Naive thymus-derived CD8-positive, alpha-beta T cell (primary cell): ENCODE measurements at places on chromosomes 2 and 18.

GRCh38 chr18:13889671-13890070 is 25.7 kb downstream of the MC2R start:
- no peak for DNase-seq

DNA sequence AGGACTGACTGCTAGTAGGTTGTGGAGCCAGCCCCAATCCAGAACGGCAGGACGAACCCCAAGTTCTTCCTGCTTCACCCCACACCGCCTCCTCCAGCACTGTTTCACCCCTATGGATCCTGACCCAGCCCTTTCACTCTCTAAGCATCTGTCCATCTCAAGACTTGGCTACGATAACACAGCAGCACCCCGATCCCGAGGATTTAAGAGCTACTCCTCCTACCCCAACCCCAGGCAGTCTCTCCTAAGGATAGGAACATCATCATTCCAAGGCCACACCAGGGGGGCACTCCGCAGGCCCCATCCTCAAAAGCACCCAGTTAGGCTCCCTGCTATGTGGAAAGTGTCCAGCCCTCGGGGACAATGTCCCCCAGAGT is 645 bp downstream of the KCTD18 start:
- DNase-seq = no peak

DNA sequence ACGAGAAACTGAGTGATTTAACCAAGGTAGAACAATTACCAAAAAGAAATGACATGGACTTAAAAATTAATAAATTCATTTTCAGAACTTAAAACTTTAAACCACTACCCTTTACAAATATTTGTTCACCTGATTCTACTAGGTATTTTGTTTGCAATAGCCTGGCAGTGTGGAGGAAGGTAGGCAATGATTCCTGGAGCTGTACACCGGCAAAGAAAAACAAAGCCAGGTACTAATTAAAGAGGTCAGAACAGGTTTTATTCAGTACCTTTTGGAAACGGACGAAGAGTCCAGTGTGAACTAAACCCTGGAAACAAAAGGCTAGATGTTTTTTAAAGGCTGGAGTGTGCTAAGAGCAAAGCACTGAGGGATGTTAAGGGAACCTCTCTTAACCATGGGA is 561.3 kb upstream of the FSHR start:
- no peak for DNase-seq

DNA sequence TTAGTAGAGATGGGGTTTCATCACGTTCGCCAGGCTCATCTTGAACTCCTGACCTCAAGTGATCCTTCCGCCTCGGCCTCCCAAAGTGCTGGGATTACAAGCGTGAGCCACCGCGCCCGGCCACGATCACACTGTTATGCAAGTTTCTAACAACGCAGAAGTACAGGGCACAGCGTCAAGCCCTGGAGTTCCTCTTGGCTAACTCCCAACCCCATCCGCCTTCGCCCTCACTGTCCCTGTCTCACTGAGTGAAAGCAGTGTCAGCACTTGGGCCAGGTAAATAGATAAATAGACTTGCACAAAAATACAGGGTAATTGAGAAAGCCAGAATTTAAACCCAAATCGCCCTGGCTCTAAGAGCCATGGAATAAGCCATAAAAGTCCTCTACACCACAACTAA is 111.7 kb downstream of the ACVR1 start:
- no peak for DNase-seq

DNA sequence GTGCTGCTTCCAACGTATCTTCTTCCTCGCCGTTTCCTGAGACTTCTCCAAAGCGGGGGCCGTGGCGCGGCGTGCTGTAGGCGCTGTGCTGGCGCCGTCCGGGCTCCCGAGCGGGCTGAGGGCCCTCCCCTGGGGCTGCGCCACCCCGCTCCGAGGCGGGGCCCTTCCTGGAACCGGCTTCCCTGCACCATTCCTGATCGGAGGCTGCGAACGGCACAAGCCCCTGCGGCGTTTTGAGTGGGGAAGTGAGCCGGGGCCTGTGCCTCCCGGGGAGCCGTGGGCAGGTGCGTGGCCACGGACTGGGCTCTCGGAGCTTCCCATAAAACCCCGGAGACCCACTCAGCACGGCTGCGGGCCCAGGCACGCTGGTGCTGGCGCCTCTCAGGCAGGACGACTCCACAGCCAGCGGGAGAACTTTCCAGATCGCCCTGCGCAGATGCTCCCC is 74.7 kb downstream of the PSMG2 start:
- DNase-seq = no peak

- DNase-seq = no peak
Observed at GRCh38 chr2:226155093-226155875, 644.3 kb downstream of the IRS1 start.

DNA sequence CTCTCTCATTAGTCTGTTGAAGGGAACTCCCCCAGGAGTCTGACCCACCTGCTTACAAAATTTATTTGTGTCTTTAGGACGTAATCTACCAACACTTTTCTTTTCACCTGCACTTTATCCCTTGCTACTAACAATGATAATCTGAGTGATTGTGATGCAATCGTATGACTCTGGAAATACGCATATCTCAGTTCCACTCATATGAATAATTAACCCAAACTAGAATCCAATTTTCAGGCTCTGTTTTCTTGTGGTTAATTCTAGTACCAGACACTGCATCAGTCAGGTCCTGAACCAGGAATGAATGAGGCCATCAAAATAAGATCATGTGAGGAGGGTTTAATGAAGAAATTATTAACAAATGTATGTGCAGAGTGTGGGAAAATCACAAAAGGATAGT is 158.4 kb upstream of the SRD5A2 start:
- no peak for DNase-seq

- no peak for DNase-seq
Observed at GRCh38 chr2:128405467-128405900, 86.8 kb upstream of the HS6ST1 start.

DNA sequence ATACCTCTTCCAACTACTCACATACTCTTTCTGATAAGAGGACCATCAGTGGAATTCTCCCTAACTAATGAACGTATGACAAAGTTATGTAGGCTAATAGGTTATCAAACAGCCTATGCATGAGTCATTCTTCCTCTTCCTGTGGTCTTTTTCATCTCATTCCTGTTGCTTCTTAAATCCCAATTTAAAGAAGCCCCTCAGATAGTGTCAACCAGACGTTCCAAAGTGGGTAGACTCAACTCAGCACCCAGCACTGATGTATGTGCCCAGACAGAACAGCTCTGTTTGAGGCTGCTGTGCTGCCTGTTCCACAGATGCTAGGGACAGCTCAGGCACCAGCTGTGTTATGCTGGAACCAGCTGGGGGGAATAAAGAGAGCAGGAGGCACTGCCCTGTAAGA is 52.6 kb downstream of the CXCR4 start:
- DNase-seq = no peak

DNA sequence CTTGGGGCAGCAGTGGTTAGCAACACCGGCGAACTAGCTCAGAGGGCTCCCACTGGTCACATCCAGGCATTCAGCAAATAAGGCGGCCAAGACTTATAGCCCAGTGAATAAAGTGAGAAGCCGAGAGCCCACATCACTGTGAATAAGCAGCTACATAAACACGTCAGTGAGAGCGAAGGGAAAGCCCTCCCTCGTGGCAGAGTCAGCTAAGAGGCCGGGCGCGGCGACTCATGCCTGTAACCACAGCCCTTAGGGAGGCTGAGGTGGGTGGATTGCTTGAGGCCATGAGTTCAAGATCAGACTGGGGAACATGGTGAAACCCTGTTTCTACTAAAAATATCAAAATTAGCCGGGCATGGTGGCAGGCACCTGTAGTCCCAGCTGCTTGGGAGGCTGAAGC is 5.2 kb downstream of the D2HGDH start:
- no peak for DNase-seq

DNA sequence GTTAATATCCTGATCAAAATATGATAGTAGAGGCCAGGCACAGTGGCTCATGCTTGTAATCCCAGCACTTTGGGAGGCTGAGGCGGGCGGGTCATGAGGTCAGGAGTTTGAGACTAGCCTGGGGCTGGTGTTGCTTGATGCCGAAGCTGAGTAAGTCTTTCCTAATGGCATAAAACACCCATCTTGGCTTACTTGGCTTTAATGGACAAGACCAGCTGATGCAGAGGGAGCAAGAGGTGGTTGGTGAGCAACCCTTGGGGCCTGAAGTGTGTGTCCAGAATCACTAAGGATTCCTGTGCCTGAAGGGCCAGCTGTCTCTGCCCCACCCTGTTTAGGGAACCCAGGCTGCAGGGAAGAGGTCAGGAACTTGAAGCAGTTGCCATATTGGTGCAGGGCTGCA is 217.2 kb downstream of the ARL4C start:
- DNase-seq = no peak

- no peak for DNase-seq
Observed at GRCh38 chr2:20563833-20564232, 87.1 kb downstream of the HS1BP3 start.

DNA sequence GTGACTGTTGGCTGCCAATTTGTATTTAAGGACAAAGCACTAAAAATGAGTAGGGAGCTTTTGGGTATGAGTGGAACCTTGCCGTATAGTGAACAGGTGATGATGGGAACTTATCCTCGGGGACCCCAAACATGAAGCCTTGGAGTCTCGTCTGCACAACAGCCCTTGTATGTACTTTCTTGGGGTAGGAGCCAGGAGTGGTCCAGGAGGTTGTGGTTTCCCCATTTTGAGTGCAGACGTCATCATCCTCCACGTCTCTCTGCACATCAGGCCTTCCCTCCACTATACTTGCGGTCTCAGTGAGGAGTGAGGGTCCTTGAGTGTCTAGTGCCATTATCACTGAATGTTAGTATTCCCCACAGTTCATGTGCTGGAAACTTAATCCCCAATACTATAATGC is 101.5 kb upstream of the HS6ST1 start:
- DNase-seq = no peak

DNA sequence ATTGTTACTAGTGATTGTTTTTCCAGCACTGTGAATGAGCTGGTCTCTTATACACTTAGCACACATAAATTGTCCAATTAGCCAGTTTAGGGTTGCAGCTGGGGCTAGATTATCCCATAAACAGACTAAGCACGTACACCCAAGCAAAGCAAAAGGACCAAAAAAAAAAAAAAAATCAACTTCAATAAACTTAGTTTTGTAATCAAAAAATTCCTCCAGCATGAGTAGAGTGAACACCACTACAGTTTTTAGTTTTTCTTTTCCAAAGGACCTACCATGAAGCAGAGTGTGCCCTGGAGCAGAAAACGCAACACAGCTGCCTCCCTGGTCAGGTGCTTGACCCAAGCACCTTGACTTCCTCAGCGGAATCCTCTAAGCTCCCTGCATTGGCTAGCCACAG is 249.4 kb upstream of the SLC14A2 start:
- DNase-seq = no peak

- DNase-seq = no peak
Observed at GRCh38 chr2:143001501-143001900, 124.0 kb downstream of the KYNU start.

- DNase-seq = no peak
Observed at GRCh38 chr2:78699696-78700095, 325.8 kb upstream of the REG3G start.

GRCh38 chr18:3044931-3045698 is 32.2 kb upstream of the LPIN2 start:
- no peak for DNase-seq

DNA sequence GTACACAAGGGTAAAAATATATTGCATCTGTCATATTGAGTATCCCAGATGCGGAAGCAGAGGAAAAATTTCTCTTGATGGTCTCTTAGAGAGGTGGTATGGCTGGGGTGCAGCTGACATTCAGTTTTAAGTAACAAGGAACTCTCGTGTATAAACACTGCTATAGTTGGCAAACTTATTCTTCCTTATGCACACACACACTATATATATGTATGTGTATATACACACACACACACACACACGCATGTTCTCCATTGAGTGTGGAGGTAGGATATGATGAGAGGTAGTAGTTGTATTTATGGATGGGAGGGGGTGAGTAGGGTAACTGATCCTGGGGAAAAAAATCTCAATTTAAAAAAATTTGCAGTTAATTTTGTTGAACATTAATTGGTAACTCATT is 10.6 kb downstream of the PHLPP1 start:
- no peak for DNase-seq

GRCh38 chr2:82023710-82024109 is 1719.2 kb upstream of the LRRTM1 start:
- no peak for DNase-seq

GRCh38 chr2:238493411-238493810 is 66.7 kb downstream of the ASB1 start:
- no peak for DNase-seq

DNA sequence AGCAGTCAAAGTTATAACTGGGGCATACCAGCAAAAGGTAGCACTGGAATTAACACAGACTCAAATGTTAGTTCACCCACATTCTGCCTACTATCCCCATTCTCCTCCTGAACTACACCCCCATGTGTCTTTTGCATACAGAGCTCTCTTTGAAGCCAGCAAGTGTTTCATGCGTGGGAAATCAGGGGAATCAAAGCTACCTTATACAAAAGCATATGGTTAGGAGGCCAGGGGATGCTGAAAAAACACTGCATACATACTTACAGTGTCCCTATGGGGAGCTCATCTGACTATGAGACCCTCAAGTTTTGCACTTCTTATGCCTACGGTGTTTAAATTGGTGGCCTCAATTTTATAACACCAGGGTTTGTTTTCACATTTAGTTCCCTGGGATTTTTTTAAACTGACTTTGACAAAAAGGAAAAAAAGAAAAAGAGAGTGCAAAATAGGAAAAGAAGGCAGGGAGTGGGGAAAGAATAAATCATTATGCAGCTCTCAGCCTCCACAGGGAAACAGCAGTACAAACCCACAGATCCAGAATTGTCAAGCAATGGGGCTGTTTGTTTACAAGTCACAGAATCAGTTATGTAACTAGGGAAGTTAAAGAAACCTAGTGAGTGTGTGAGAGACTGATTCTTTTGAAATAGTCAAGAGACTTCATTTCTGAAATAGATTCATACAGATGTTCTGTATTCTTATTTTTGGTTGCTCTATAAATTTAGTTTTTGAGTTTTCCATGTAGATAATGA is 20.1 kb upstream of the PPP3R1 start:
- no peak for DNase-seq

DNA sequence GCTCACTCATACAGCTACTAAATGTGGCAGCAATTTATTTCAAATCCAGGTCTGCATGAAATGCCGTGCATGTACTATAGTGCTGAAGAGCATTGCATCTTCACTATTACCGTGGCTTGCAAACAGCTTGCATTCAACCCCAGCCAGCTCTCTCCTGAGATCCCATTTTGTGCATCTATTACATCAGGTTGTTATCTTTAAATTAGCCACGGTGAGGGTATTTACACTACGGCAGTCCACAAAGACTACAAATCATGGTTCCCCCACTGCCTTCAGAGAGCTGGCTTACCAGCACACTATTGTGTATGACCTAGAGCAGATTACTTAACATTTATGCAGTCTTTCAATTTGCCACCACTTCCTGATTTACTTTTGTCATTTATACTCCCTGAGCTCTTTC is 621.3 kb upstream of the LRATD1 start:
- DNase-seq = no peak

DNA sequence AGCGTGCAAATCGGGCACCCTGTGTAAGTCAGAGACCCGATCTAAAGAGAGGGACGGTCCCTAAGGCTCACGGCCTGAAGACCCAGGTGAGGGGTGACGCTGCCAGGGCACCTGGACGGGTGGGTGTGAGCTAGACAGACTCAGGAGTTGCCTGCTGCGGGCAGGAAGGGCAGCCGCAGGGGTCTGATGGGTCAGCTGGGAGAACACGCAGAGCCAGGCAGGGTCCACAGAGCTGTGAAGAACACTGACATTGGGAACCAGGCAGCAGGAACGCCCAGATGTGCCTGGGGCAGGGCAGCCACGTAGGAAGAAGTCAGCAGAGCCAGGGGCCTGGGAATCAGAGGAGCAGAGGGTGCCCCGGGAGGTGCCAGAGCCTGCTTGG is 25.9 kb downstream of the HDAC4 start:
- DNase-seq = no peak
